ENCODE measurements at places on chromosomes 12 and 14.
A peak's percentile ranks its signal among the peaks of the same experiment; 100 is the strongest.

DNA sequence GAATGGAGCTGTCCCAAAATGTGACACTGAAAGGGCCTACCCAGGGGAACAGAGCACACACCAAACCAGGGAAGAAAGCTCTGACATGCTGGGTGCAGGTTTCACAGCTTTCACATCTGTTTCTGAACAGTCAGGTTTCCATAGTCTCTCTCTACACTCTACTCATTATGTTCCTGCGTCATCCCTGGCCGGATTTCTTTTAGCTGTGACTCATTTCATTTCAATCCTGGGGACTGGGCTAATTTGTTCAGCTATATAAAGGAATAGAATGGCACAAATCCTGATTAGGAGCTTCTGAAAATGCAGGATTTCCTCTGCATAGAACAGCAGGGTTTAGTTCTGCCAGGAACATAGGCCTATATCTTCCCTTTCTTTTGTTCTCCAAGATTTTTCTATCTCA lies 649.8 kb downstream of the RPS29 start:
- no peaks in the 10 kb centered on the region for H3K27me3 ChIP-seq
- H3K36me3 ChIP-seq: no peaks in the 10 kb centered on the region
- no peak overlapping the region for H3K4me3 ChIP-seq
- no peak overlapping the region for H3K27ac ChIP-seq

- no peaks in the 10 kb centered on the region for H3K36me3 ChIP-seq
- H3K27me3 ChIP-seq: peaks cover 12% of the 10 kb centered on the region
- no peak overlapping the region for H3K27ac ChIP-seq
- peak; percentile 100 for ATAC-seq
- peaks cover 10% of the 10 kb centered on the region for H3K4me1 ChIP-seq
Measured at GRCh38 chr12:55060470-55060869, 40.7 kb downstream of the NEUROD4 start.

GRCh38 chr14:34742270-34743115 lies 28.1 kb upstream of the CFL2 start:
- H3K27me3 ChIP-seq: no peaks in the 10 kb centered on the region
- peak overlapping the region; percentile 34 for H3K4me3 ChIP-seq
- peaks cover 28% of the 10 kb centered on the region for H3K4me1 ChIP-seq

GRCh38 chr12:113186033-113186365 lies 478 bp downstream of the RITA1 start:
- peaks cover 15% of the 10 kb centered on the region for H3K4me1 ChIP-seq
- H3K36me3 ChIP-seq: peaks cover 63% of the 10 kb centered on the region
- peak overlapping the region; percentile 92 for H3K27ac ChIP-seq
- peak overlapping the region; percentile 93 for H3K4me3 ChIP-seq

- H3K4me1 ChIP-seq: peaks cover 60% of the 10 kb centered on the region
- no peak for ATAC-seq
- H3K27ac ChIP-seq: peak overlapping the region; percentile 93
- H3K4me3 ChIP-seq: peak overlapping the region; percentile 14
- no peaks in the 10 kb centered on the region for H3K27me3 ChIP-seq
Measured at GRCh38 chr12:49664591-49665239, 41.4 kb downstream of the PRPF40B start.

- no peaks in the 10 kb centered on the region for H3K36me3 ChIP-seq
- H3K4me1 ChIP-seq: no peaks in the 10 kb centered on the region
- H3K27ac ChIP-seq: no peak overlapping the region
- H3K4me3 ChIP-seq: no peak overlapping the region
Measured at GRCh38 chr12:103571286-103571685, 15.8 kb upstream of the STAB2 start.

GRCh38 chr12:101783150-101783549 lies 43.9 kb upstream of the SYCP3 start:
- H3K4me3 ChIP-seq: peak overlapping the region; percentile 30
- peak overlapping the region; percentile 85 for H3K27ac ChIP-seq
- peaks cover 47% of the 10 kb centered on the region for H3K36me3 ChIP-seq
- H3K27me3 ChIP-seq: no peaks in the 10 kb centered on the region
- H3K4me1 ChIP-seq: peaks cover 23% of the 10 kb centered on the region
- no peak for ATAC-seq

DNA sequence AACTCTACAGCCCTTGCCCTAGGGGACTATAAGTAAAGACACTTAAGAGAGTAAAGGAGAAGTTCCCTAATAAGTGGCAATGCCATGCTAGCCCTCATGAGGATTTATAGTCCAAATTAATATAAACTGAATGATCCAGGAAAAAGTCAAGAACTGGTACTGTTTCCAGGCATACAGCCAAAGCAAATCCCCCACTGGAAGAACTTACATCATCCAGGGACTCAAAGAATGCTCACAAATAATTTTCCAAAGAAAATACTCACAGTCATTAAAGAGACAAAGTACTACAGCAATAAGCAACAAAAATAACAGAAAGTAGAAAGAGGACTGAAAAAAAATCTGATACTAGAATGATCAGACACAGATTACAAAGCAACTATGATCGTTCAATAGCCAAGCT lies 79.7 kb upstream of the RAP1B start:
- H3K4me3 ChIP-seq: no peak overlapping the region
- H3K27ac ChIP-seq: no peak overlapping the region
- no peaks in the 10 kb centered on the region for H3K27me3 ChIP-seq
- ATAC-seq: no peak
- peaks cover 6% of the 10 kb centered on the region for H3K4me1 ChIP-seq
- H3K36me3 ChIP-seq: no peaks in the 10 kb centered on the region

DNA sequence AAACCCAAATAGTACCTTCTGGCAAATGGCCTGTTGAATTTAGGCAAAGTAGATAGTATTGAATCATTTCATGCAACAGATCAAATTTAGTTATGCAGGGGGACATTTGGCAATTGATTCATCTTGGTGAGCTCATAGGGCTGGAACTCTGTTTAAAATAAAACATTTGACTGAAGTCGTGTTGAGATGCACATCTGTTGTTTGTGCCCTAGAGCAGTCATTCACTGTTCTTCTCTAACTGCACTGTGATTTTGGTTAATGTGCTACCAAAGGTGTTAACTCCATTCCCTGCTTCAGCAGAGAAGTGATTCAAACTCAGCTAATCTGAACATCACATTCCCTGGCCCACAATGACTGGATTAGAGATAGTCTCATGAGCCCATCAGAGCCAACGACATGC lies 44.0 kb upstream of the CSRP2 start:
- H3K4me1 ChIP-seq: no peaks in the 10 kb centered on the region
- H3K36me3 ChIP-seq: no peaks in the 10 kb centered on the region
- H3K27ac ChIP-seq: no peak overlapping the region
- ATAC-seq: no peak
- H3K27me3 ChIP-seq: peaks cover 15% of the 10 kb centered on the region
- H3K4me3 ChIP-seq: no peak overlapping the region

DNA sequence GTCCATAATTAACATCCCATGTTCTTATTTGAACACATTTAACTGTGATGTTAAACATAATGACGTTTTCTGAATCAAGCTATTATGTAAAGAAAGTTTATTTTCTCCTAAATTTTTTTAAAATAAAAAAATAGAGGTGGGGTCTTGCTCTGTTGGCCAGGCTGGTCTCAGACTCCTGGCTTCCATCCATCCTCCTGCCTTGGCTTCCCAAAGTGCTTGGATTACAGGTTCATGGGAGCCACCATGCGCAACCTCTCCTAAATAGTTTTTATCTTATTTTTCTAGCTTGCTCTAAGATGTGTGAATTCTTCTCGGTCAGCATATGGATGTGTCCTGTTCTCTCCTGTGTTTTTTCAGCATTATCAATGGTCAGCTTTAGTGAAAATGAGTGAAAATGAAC lies 3.2 kb downstream of the RAD9B start:
- H3K4me3 ChIP-seq: no peak overlapping the region
- no peaks in the 10 kb centered on the region for H3K27me3 ChIP-seq
- ATAC-seq: no peak
- peaks cover 23% of the 10 kb centered on the region for H3K36me3 ChIP-seq
- H3K27ac ChIP-seq: no peak overlapping the region

GRCh38 chr12:49667325-49668090 lies 39.7 kb downstream of the FMNL3 start:
- H3K27me3 ChIP-seq: no peaks in the 10 kb centered on the region
- H3K4me1 ChIP-seq: peaks cover 59% of the 10 kb centered on the region
- H3K36me3 ChIP-seq: no peaks in the 10 kb centered on the region
- peak overlapping the region; percentile 74 for H3K27ac ChIP-seq
- peak; percentile 70 for ATAC-seq

GRCh38 chr12:105861227-105861626 lies 277.5 kb downstream of the NUAK1 start:
- ATAC-seq: no peak
- H3K4me3 ChIP-seq: no peak overlapping the region
- H3K36me3 ChIP-seq: no peaks in the 10 kb centered on the region
- H3K27ac ChIP-seq: no peak overlapping the region

GRCh38 chr12:107598906-107599305 lies 86.7 kb upstream of the PWP1 start:
- H3K4me1 ChIP-seq: no peaks in the 10 kb centered on the region
- H3K36me3 ChIP-seq: no peaks in the 10 kb centered on the region

DNA sequence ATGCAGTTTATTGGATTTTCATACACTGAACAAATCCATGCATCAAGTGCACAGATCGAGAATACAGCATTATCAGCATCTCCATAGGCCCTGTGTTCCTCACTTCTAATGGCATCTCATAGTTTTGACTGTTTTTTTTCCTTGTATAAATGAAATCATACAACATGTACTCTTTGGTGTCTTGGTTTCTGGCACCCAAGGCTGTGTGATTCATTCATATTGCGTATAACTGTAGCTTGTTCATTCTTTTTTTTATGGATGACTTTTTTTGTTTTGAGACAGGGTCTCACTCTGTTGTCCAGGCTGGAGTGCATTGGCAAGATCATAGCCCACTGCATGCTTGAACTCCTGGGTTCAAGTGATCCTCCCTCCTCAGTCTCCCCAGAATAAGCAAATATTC lies 14.3 kb downstream of the RASSF8 start:
- peaks cover 38% of the 10 kb centered on the region for H3K27me3 ChIP-seq
- no peak overlapping the region for H3K4me3 ChIP-seq
- ATAC-seq: no peak
- H3K4me1 ChIP-seq: peaks cover 4% of the 10 kb centered on the region
- H3K27ac ChIP-seq: no peak overlapping the region

DNA sequence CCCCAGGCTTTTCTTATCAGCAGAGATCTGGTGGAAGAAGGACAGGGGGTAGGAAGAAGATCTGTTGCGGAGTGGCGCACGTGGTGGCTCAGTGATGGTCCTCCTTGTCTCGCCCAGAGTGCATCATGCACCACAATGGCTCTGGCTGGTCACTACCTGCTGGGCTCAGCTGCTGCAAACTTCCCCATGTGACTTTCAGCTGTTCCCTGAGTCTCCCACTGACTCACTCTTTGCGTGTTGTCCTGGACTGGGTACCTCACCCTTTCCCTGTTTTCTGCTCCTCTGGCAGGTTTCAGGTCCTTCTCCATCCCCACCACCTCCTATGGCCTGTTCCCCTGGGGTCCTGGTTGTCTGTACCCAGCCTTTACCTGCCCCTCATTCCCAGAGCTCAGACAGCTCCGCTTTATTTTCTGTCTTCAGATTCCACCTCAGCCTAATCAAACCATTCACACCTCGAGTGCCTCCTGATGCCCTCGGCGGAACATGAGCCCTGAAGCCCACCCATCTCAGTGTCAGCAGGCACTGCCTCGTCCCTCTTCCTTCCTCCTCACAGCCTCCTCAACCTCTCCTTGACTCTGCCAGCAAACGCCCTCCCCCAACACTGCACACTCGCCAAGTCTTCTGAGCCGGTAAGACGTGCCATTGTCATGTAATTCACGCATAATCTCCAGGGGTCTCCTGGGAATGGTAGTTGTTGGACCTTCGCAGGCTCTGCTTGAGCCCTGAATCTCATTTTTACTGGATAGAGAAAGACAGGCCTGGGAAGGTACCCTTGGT lies 1.8 kb downstream of the C1R start:
- H3K27me3 ChIP-seq: peaks cover 5% of the 10 kb centered on the region
- no peaks in the 10 kb centered on the region for H3K4me1 ChIP-seq
- H3K4me3 ChIP-seq: no peak overlapping the region
- no peak for ATAC-seq
- peak overlapping the region; percentile 20 for H3K27ac ChIP-seq
- no peaks in the 10 kb centered on the region for H3K36me3 ChIP-seq

DNA sequence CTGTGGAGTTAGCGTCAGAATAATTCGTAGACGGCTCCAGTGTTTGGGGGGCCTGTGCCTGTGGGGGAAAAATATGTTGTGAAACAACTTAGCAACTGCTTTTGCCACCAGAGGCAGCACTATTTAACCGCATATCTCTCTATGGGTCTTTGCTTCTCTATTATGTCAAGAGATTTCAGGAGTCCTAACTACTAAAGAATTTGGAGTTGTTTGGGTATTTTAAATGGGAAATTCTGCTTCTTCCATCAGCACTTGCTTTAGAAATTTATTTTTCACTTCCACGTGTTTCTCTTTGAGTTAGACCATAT lies 594 bp upstream of the CLEC14A start:
- H3K4me1 ChIP-seq: no peaks in the 10 kb centered on the region
- no peak for ATAC-seq
- no peak overlapping the region for H3K27ac ChIP-seq
- H3K36me3 ChIP-seq: no peaks in the 10 kb centered on the region

DNA sequence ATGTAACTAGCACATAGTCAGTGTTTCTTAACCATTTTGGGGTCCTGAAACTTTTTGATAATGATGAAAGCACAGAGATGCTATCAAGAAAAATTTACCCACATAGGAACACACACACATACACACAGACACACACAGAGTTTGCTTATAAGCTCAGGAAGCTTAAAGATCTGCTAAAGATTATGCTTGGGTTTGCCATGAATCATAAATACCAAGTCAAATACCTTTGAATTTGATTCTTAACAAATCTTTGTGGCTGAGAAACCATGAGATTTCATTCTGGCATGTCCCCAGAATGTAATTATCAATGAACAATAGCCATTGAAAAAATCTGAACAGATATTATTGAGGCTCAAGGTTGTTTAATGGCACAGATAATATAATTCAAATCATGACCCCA lies 89.2 kb downstream of the NTS start:
- H3K27me3 ChIP-seq: no peaks in the 10 kb centered on the region
- no peak for ATAC-seq
- H3K27ac ChIP-seq: no peak overlapping the region
- no peaks in the 10 kb centered on the region for H3K36me3 ChIP-seq
- H3K4me3 ChIP-seq: no peak overlapping the region
- H3K4me1 ChIP-seq: no peaks in the 10 kb centered on the region

Data from activated T-helper 17 cell treated with anti-CD3 and anti-CD28 coated beads, Interleukin-2, amount 50 U/mL, for 72 hours (primary cell).